ENCODE measurements at places on chromosomes 1 and 21.

DNA sequence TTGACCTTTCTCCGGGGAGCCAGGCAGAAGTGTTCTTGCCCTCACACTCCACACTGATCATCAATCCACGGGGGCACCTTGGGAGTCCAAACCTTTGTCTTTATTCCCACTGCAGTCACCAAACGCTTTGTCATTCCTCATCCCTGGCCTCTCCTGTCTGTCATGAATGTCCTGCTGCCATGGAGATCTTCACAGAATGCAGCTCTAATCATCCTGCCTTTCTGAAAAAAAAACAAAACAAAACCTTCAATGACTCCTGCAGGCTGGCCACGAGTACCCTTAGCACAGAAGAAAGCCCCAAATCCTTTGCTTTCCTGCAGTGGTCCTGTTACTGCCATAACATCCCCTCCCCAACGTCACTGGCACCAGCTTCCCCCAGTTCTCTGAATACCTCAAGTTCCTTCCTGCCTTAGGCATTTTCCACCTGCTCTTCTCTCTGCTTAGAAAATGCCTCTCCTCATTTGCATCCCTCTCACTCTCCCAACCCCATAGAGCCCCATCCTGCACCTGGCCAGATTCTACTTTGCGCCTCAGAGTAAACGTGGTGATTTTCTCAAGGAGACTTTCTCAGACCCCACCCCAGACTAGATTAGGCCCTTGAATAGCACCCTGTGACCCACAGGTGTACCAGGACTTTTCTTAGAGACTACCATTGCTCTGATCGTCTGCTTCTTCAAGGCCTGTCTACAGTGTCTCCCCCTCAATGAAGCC is 131.2 kb downstream of the AK5 start:
- no peak for DNase-seq

DNA sequence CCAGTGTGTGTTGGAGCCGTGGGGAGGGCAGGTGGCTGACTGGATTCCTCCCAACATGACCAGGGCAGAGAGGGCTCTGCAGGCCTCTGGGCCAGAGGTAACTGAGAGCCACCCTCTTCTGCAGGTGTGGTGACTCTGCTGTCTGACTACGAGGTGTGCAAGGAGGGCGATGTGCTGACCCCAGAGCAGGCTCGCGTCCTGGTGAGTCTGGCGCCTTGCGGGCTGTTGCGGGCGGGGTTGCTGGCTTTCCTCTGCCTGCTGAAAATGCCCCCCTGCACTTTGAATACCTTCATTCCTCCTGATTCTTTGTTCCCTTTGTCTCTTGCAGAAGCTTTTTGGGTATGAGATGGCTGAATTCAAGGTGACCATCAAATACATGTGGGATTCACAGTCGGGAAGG is 6.7 kb downstream of the MRTO4 start:
- no peak for DNase-seq

GRCh38 chr1:21568006-21568746 is 59.0 kb downstream of the ALPL start:
- no peak for DNase-seq

DNA sequence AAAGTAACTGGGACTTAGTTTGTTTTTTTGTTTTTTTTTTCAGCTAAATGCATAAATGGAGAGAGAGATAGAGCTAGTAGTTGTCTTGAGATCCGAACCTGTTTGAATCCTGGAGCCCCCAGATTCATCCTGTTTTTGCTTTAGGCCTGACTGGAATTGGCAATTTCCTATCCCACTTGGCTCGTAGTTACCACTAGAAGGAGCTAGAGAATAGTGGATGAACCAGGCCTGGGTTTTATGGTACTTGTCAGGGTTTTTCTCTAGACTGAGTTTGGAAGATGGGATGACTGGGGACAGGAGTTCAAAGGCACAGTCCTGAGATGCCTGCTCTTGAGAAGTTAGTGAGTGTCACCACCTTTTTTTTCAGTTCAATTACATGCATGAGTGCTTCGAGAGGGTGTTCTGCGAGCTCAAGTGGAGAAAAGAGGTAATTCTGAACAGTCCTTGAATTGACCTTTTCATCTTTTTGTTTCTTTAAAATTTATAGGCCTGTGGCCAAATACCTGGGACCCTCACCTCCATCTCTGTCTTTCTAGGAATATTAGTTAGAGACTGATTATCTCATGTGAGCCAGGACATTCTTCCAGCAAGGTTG is 23.4 kb downstream of the CELF3 start:
- DNase-seq, result no peak

DNA sequence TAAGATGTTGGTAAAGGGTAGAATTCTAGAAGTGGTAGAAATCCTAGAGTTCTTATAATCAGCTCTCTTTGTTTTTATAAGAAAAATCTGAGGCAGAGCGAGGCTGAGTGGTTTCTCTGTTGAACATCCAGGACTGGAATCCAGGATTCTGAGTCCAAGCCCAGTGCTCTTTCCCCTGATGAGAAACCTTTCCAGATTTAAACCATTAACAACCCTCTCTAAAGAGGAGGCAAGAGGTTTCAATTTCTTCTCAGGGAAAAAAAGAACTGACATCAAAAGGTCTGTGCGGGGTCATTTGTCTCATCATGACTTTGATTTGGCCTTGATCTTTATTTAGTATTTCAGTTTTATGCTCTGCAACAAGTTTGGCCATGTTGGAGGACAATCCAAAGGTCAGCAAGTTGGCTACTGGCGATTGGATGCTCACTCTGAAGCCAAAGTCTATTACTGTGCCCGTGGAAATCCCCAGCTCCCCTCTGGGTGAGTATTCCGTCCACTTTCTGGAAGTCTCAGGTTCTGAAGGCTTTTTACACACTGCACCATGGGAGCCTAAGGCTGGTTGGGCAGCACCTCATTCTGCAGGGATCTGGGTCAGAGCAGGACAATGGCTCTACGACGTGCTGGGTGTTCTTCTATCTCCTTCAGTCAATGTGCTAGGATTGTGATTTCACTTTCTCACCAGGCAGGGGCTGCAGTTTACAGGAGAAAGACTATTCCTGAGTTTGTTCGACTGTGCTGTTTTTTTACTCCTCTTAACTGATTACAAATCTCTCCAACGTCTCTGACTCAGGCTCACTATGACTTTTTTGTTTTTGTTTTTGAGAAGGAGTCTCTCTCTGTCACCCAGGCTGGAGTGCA is 18.9 kb upstream of the CCT8 start:
- no peak for DNase-seq

Measured in activated naive CD4-positive, alpha-beta T cell treated with Interleukin-2 at 50 U/mL for 16 hours (primary cell).